ENCODE measurements at places on chromosomes 12 and 14.

GRCh38 chr14:57785058-57785457, 80.8 kb downstream of the SLC35F4 start:
- H3K4me1 ChIP-seq: no peaks in the 10 kb centered on the region
- no peaks in the 10 kb centered on the region for H3K27me3 ChIP-seq
- no peak overlapping the region for H3K27ac ChIP-seq
- no peak for DNase-seq
- no peaks in the 10 kb centered on the region for H3K36me3 ChIP-seq
- H3K4me3 ChIP-seq: no peak overlapping the region

DNA sequence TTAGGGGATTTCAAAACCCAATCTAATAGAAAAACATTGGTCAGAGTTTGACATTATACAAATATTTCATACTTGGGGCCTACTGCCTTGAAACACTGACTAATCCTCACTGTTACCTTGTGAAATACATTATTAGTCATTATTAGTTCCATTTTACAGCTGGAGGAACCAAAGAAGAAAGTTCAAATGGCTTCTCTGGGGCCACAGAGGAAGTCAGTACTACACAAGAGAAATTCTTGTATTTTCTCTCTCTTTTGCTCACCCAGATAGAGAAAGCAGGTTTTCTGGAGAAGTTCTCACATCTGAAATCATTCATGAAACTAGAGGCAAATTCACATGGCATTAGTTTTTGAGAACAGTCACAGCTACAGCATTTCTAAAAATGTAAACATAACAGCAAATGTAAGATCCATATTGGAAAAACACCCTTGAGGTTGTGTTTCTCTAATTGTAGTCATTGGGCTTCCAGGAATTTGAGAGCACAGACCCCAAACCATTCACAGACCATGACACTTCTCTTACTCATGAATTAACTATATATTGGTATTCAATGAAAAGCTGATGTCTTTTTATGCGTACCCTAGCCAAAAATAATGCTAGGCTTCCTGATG, 83.0 kb downstream of the LLPH start:
- no peak for DNase-seq
- no peak overlapping the region for H3K27ac ChIP-seq
- H3K4me3 ChIP-seq: no peak overlapping the region
- H3K27me3 ChIP-seq: peaks cover 8% of the 10 kb centered on the region
- no peaks in the 10 kb centered on the region for H3K4me1 ChIP-seq

DNA sequence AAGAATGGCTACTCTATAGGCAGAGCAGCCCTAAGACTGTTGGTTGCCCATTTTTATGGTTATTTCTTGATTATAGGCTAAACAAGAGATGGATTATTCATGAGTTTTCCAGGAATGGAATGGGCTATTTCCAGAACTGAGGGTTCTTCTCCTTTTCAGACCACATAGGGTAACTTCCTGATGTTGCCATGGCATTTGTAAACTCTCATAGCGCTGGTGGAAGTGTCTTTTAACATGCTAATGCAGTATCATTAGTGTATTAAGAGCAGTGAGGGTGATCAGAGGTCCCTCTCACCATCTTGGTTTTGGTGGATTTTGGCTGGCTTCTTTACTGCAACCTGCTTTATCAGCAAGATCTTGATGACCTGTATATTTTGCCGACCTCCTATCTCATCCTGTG, 904.6 kb upstream of the FBXO33 start:
- H3K27ac ChIP-seq: no peak overlapping the region
- no peaks in the 10 kb centered on the region for H3K27me3 ChIP-seq
- no peaks in the 10 kb centered on the region for H3K36me3 ChIP-seq
- H3K4me1 ChIP-seq: no peaks in the 10 kb centered on the region

DNA sequence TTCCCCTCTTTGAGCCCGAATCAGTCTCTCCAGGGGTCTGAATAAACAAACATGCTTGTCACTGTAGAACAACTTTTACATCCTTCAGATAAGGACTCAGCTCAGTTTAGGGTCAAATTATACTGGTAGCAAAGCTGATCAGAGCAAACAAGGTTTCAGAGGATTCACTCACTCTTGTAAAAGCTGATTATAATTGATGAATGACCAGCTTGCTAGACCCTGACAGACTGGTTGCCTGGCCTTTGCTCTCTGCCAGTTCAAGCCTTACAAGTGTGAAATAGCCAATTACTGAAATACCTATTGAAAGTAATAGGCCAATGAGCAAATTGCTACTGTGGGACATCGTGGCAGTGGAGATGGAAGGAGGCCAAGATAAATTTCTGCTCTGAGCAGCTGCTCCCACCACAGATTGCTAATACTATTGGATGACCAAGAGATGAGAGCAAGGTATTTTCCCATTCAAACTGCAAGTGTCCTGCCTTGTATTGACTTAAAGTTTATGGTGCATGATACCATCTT, 177.6 kb downstream of the PDZRN4 start:
- no peaks in the 10 kb centered on the region for H3K27me3 ChIP-seq
- no peak overlapping the region for H3K4me3 ChIP-seq
- DNase-seq: no peak
- no peaks in the 10 kb centered on the region for H3K36me3 ChIP-seq
- H3K27ac ChIP-seq: no peak overlapping the region

GRCh38 chr12:82625523-82625922, 61.2 kb upstream of the TMTC2 start:
- H3K4me1 ChIP-seq: no peaks in the 10 kb centered on the region
- H3K27me3 ChIP-seq: no peaks in the 10 kb centered on the region
- no peak for DNase-seq
- H3K27ac ChIP-seq: no peak overlapping the region

GRCh38 chr12:7837366-7837765, 35.3 kb downstream of the SLC2A14 start:
- no peaks in the 10 kb centered on the region for H3K4me1 ChIP-seq
- no peak overlapping the region for H3K27ac ChIP-seq
- H3K36me3 ChIP-seq: no peaks in the 10 kb centered on the region
- no peak overlapping the region for H3K4me3 ChIP-seq
- peak; percentile 79 for DNase-seq

DNA sequence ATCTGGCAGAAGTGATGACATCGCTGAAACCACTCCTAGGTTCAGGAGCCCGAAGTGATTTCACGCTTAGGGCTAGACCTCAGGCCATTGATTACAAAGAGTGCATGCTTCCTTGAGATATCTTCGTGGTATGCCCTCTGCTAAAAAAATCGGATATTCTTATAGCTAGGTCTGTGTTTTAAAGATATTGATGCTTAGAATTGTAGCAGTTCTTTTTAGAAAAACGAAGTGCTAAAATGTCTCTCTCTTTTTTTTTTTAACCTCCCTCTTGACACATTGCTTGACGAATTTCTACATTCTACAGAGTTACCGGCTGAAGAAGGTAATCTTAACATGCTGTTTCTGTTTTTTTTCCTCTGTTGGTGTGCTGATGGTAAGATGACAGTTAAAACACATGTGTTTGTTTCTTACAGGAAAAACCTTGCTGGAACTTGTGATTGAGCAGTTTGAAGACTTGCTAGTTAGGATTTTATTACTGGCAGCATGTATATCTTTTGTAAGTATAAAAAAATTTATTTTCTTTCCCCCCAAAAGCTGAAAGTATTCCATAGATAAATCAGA, 1.3 kb downstream of the ATP2A2 start:
- H3K4me1 ChIP-seq: peaks cover 44% of the 10 kb centered on the region
- no peaks in the 10 kb centered on the region for H3K27me3 ChIP-seq
- H3K27ac ChIP-seq: peak overlapping the region; percentile 94
- DNase-seq: no peak

GRCh38 chr14:105290621-105291346, 10.0 kb downstream of the BRF1 start:
- peaks cover 17% of the 10 kb centered on the region for H3K4me1 ChIP-seq
- no peak overlapping the region for H3K27ac ChIP-seq
- no peaks in the 10 kb centered on the region for H3K36me3 ChIP-seq
- DNase-seq: no peak
- no peak overlapping the region for H3K4me3 ChIP-seq
- H3K27me3 ChIP-seq: no peaks in the 10 kb centered on the region

DNA sequence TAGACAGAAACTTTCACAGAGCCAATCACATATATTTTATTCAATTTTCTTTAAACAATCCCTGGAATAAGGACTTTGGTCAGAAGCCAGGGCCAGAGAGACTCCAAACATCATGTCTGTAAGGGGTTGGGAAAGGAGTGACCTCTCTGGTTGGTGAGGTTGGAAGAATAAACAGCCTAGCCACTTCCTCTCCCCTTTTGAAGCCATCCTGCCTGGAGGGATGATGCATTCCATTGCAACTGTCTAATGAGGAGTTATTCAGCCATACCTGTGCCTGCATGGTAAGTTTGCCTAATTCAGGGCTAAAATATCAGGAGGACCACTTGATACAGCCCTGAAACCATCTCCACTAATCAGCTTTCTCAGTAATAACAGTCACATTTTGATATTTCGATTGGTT, 299.8 kb downstream of the KCNH5 start:
- no peak overlapping the region for H3K27ac ChIP-seq
- H3K4me1 ChIP-seq: no peaks in the 10 kb centered on the region
- H3K4me3 ChIP-seq: no peak overlapping the region
- no peaks in the 10 kb centered on the region for H3K36me3 ChIP-seq

- peaks cover 22% of the 10 kb centered on the region for H3K36me3 ChIP-seq
- no peak overlapping the region for H3K27ac ChIP-seq
- no peak overlapping the region for H3K4me3 ChIP-seq
- H3K4me1 ChIP-seq: no peaks in the 10 kb centered on the region
- DNase-seq: no peak
- no peaks in the 10 kb centered on the region for H3K27me3 ChIP-seq
These were observed 112.6 kb downstream of the RBM19 start for GRCh38 chr12:113853491-113853890.

DNA sequence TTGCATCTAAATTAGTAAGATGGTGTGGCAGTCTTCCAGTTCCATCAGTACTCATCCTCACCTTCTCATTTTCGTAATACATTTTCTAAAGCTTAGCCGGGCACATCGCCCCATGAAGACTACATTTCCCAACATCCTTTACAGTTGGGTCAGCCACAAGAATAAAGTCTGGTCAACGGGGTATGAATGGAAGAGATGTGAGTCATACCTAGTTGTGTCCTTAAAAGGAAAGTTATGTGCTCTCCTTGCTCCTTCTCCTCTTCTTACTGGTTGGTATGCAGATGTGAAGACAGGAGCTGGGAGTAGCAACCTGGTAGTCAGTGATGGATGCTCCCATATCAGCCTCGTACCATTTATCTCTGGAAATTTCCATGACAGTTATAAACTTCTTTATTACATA, 35.9 kb upstream of the EGLN3 start:
- DNase-seq: no peak
- no peak overlapping the region for H3K27ac ChIP-seq
- H3K36me3 ChIP-seq: no peaks in the 10 kb centered on the region

GRCh38 chr12:102543494-102544485, 63.4 kb upstream of the IGF1 start:
- H3K4me1 ChIP-seq: no peaks in the 10 kb centered on the region
- no peak for DNase-seq
- no peak overlapping the region for H3K27ac ChIP-seq
- H3K4me3 ChIP-seq: no peak overlapping the region

GRCh38 chr14:36070031-36070719, 106.3 kb downstream of the PTCSC3 start:
- peak; percentile 84 for DNase-seq
- H3K27me3 ChIP-seq: no peaks in the 10 kb centered on the region
- H3K4me3 ChIP-seq: no peak overlapping the region

DNA sequence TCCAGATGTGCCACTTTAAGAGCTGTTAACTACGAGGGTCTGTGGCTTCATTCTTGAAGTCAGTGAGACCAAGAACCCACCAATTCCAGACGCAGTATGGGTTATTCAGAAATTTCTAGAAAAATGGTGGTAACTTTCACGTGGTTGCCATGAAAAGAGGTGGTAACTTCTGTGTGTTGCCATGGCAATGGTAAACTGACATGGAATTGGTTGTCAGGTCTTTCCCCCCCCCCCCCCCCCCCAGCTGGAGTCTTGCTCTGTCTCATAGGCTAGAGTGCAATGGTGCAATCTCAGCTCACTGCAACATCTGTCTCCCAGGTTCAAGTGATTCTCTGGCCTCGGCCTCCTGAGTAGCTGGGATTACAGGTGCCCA, 18.8 kb upstream of the VWF start:
- no peak overlapping the region for H3K4me3 ChIP-seq
- no peak overlapping the region for H3K27ac ChIP-seq
- no peaks in the 10 kb centered on the region for H3K36me3 ChIP-seq
- peaks cover 32% of the 10 kb centered on the region for H3K4me1 ChIP-seq
- no peaks in the 10 kb centered on the region for H3K27me3 ChIP-seq

Data from upper lobe of right lung (tissue), 1 donor.